Bladder microvascular endothelial cell (primary cell): ENCODE measurements at places on chromosomes 4 and X. TPM values are rescaled to one million over a fixed set of nuclear protein-coding genes. Genes with fewer than 3 reads are reported as not detected.

PITX2 gene
- total RNA-seq: 0.16 TPM in 1 of 2 replicates, not detected in the other

TMEM31 gene
- not detected in 2 replicates for total RNA-seq

USP51 gene
- 0.49 and 2.6 TPM in 2 replicates for total RNA-seq

CASP6 gene
- total RNA-seq: 42.3 and 60.8 TPM in 2 replicates

ARHGAP4 gene
- total RNA-seq: 10.9 and 14.9 TPM in 2 replicates

GC gene
- not detected in 2 replicates for total RNA-seq

DMD gene
- total RNA-seq: 0.32 and 5.9 TPM in 2 replicates

YTHDC1 gene
- 24.9 and 60.9 TPM in 2 replicates for total RNA-seq

TASL gene
- not detected in 2 replicates for total RNA-seq

NEIL3 gene
- total RNA-seq: 3.8 and 6.2 TPM in 2 replicates

LIMCH1 gene
- 41.9 and 57.3 TPM in 2 replicates for total RNA-seq

MAGED4 gene
- total RNA-seq: 6.2 and 43.7 TPM in 2 replicates

FUNDC1 gene
- total RNA-seq: 6.8 and 7.8 TPM in 2 replicates

GABRQ gene
- not detected in 2 replicates for total RNA-seq

MAGEA2B gene
- total RNA-seq: not detected in 2 replicates

MAP7D2 gene
- under 0.01 and 0.19 TPM in 2 replicates for total RNA-seq

RBM47 gene
- total RNA-seq: under 0.01 TPM in 1 of 2 replicates, not detected in the other

TMEM192 gene
- 2.9 and 16.9 TPM in 2 replicates for total RNA-seq

PPP1R3F gene
- 1.1 and 4.2 TPM in 2 replicates for total RNA-seq

GLRB gene
- 0.16 and 42.8 TPM in 2 replicates for total RNA-seq

GABRG1 gene
- total RNA-seq: not detected in 2 replicates

RPS6KA6 gene
- total RNA-seq: under 0.01 and 0.94 TPM in 2 replicates

ENOPH1 gene
- 34.0 and 66.1 TPM in 2 replicates for total RNA-seq

IL13RA2 gene
- total RNA-seq: 0.97 and 2.7 TPM in 2 replicates

SYN1 gene
- total RNA-seq: under 0.01 TPM in 1 of 2 replicates, not detected in the other

MAB21L2 gene
- not detected in 2 replicates for total RNA-seq

SPON2 gene
- 1.3 and 4.9 TPM in 2 replicates for total RNA-seq

CENPVL2 gene
- not detected in 2 replicates for total RNA-seq

ERAS gene
- total RNA-seq: not detected in 2 replicates

SLC10A4 gene
- total RNA-seq: 0.06 and 0.16 TPM in 2 replicates

HS3ST1 gene
- total RNA-seq: 0.16 and 1.1 TPM in 2 replicates

WNK3 gene
- total RNA-seq: 0.32 and 0.94 TPM in 2 replicates

GLOD5 gene
- total RNA-seq: not detected in 2 replicates

S100P gene
- total RNA-seq: 0.06 and 0.16 TPM in 2 replicates

TRIM60 gene
- total RNA-seq: not detected in 2 replicates

ACOX3 gene
- 17.5 and 31.3 TPM in 2 replicates for total RNA-seq

TXK gene
- 0.16 and 0.31 TPM in 2 replicates for total RNA-seq

AMOT gene
- 0.97 and 5.0 TPM in 2 replicates for total RNA-seq

HAND2 gene
- total RNA-seq: not detected in 2 replicates

SSX4B gene
- total RNA-seq: not detected in 2 replicates

DNAAF6 gene
- total RNA-seq: not detected in 2 replicates

MAGEA9 gene
- total RNA-seq: not detected in 2 replicates
